ENCODE measurements at places on chromosomes 16 and 17. TPM values are rescaled to one million over a fixed set of nuclear protein-coding genes. Genes with fewer than 3 reads are reported as not detected.

The NHLRC4 gene
- 4.7 TPM for total RNA-seq

The DNASE1L2 gene
- total RNA-seq = 1.1 TPM

The KCNJ2 gene
- total RNA-seq = 52.5 TPM

The HOXB1 gene
- not detected for total RNA-seq

The ZFP1 gene
- 5.2 TPM for total RNA-seq

The TAT gene
- total RNA-seq = not detected
